ENCODE measurements at places on chromosomes 1 and 21.

- no peak for DNase-seq
These were observed 47.5 kb downstream of the YARS1 start for GRCh38 chr1:32769524-32770220.

- no peak for DNase-seq
These were observed 45.2 kb upstream of the CD101 start for GRCh38 chr1:116956378-116956777.

DNA sequence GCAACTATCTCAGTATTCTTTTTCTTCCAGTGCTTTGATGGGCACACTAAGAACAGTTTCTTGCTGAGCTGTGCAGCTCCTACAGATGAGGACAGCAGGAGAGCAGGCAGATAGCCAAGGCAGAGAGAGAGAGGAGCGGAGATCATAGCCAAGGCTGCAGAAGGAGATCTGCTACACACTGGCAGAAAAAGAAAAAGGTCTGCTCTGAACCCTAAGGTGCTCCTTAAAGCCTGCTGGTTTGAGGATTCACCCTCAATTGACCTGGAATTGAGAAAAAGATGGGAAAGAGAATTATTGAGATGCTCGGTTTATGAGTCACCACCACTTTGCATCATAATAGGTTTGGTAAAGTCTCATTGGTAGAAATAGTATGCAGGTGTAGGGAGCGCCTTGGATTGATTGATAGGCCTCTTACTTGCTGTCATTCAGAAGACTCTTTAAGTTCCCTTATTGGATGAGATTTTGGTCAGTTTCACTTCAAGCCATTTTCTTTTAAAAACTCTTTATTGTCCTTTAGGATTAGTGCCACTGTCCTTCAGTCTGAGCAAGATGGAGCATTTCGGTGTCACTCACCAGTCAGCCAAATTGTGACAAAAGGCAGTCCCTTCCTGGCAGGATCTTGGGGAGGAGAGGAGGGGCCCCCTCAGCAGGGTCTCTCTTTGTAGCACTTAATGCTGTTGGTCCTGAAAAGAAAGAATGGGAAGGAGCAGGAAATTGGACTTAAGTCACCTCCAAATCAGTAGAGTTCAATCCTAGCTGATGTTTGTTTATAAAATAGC lies 685.0 kb downstream of the ADGRL2 start:
- DNase-seq = no peak

- no peak for DNase-seq
These were observed 139.9 kb downstream of the DHRS3 start for GRCh38 chr1:12477936-12478611.

- DNase-seq = no peak
These were observed 69.4 kb downstream of the GPATCH2 start for GRCh38 chr1:217561446-217561845.

- DNase-seq = no peak
These were observed 43.5 kb downstream of the LGR6 start for GRCh38 chr1:202237052-202237451.

DNA sequence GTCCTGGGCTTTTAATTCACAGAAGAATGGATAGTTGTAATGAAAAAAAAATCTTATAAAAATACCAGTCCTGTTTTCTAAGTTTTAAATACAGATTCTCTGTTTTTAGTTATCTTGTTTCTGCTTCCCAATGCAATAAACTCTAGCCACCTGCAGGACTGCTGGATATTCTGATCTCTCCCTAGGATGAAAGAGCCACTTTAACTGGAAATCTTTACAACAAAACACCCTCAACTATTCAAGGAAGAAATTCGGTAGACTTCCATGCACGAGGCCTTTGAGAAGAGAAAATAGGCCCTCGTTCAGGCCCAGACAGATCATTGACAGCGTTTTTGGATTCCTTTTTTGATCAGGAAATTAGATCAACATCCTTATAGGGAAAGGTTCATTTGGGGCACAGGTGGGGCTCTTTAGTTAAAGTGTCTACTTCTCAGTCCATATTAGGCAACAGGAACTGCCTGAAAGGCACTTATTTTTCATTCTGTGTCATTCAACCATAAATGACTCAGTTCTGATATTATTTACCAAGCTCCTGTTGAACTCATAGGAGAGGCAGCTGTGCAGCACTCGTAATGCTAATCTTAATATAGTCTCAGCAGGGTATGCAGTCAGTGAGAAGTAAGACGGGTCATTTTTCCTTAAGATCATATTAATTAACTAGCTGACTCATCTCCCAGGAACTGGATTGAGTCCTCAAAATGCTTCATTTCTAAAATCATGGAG lies 71.1 kb upstream of the ERRFI1 start:
- DNase-seq = no peak

- no peak for DNase-seq
These were observed 9.2 kb upstream of the CHIA start for GRCh38 chr1:111281411-111281810.

DNA sequence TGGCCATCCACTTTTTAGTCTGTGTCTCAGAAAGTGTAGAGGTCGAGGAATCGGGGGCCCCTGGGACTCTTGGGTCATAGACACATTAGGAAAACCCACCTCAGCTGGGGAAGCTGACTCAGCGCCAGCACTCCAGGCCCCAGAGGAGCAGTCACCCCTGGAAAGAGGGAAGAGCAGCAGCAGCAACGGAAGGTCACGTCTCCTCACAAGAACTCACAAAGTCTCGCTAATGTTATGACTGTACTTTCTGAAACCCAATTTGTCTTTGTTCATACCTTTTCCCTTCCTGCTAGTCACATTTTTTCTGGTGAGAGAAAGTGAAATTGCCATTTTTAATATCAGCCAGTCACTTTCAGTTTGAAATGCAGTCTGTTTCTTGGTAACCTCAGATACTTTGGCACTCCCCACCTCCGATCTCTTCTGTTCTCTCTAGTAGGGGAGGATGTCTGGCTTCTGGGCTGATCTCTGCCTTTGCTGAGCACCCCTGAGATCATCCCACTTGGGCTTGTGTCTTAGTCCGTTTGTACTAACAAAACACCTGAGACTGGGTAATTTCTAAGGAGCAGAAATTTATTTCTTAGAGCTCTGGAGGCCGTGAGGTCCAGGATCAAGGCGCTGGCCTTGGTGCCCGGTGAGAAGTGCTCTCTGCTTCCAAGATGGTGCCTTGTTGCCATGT lies 6.0 kb upstream of the NLRP3 start:
- DNase-seq = no peak

GRCh38 chr1:2269922-2270259 lies 41.8 kb downstream of the SKI start:
- DNase-seq = no peak

GRCh38 chr1:195173753-195174152 lies 1434.5 kb downstream of the KCNT2 start:
- DNase-seq = no peak

DNA sequence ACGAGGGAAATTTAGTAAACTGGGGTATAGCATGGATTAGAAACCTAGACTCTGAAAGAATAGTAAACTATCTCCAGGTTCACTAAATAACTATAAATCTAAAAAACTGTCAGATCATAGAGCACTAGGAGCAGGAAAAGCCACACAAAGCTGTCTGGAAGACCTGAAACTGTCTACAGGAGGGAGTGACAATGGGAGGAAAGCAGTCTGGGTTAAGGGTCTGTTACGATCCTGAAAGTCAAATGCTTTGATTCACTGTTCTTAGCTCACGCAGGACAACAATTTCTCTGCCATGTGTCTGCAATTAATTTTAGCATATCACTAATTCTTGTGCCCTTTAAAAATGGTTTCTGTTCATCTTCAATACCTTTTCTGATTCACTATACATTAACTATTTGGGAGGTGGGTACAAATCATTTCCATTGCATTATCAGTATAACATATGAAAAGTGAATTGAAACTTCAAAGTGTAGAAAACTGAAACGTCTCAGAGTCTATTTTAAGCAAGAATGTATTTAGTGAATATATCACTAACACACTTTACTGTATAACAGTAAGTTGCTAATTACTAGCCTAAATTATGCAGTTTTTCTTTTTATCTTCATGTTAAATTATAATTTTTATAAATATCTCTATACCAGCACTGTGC lies 18.4 kb downstream of the CEP170 start:
- no peak for DNase-seq

DNA sequence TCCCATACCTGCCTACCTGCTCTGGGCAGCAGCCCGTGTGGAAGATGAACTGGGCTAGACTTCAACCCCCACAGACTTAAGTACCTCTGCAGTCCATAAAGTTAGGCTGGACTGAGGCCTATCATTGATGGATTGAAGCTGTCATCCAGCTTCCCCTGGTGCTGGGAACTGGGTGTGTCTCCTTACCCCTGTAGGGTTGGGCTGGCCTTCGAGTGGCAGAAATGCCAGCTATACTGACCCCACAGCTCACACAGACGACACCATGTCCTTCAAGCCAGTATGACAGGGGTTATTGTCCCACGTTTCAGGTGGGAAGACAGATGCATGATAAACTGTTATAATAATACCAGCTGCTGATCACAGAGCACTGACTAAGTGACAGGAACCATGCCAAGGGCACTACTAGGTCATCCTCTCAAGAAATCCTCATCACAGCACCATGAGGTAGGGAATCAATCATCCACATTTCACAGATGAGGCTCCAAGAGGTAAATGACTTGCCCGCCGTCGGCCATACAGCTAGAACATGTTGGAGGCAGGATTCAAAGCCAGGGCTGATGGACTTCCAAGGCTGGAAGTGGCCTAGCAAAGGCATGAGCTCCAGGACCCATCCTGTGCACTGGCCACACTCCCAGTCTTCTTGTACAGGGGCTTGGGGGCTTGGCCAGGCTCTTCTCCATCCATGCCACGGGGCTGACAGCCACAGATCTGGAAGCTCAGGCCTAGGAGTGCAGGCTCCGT lies at the start of gene BEST4:
BEST4 (minus strand) TSS at position 51 of the 741 bp plus-strand sequence. CDS start 465 bp downstream, outside the sequence.
- no peak for DNase-seq

DNA sequence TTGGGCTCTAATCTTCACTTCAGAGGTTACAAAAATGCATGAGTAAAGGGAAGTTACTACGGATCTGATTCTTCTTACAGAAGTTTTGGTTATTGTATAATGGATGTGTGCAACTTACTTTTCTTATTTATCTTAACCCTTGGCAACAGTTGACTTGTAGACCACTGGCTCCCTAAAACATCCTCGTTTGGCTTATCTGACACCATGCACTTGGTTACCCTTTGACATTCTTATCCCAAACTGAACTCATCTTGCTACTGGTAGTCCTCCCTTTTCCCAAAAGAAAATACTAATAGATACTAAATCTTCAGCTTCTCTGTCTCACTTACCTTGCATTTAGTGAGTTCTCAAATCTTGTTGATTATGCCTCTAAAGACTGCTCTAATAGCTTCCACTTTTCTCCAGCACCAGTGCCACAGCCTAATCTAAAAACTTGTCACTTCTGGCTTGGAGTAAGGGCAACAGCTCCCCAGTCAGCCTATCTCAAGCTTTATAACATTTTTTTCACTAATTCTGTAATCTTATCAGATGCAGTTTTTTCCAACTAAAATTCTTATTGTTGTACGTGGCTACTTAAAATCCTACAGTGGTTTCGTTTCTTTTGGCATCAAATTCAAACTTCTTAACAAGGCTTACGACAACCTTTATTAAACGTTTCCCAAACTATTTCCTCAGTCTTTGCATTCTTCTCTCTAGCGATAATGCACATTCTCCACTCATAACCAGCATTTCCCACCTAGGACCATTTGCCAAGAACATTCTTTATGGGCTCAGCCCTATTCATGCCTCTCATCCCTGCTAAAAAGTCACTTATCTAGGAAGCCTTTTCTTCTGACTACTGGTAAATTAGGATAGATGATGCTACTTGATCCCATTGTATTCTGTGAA lies 204.2 kb downstream of the KCNT2 start:
- DNase-seq = no peak

DNA sequence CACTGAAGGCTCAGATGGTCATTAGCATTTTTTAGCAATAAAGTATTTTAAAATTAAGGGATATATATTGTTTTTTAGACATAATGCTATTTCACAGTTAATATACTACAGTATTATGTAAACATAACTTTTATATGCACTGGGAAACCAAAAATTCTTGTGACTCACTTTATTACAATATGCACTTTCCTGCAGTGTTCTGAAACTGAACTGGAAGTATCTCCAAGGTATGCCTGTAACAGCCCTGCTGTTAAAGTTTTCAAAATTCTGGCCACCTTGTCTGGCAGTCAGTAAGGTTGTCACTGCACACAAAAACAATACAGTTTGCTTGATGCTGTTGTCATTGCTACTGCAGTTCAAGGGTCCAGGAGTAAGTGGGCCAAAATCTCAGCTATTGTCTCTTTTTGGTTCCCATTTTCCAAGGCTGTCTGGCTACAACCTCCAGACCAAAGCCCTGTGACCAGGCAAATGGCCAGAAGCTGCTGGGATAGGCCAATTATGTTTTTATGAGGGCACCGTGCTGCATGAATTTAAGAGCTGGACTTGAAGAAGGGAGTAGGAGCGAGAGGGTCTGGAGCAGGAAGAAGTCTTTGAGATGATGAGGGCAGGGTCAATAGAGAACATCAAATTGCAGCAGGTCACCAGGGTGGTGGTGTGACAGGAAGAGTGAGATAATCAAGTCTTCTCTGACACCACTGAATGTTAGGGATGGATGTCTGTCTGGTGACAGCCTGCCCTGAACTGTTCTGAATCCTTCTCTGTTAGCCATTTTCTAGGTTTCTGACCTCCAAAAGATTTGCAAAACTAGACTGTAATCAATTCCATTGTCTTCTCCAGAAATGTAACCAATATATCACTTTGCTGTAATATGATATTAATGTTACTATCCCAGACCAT lies 82.3 kb upstream of the CACHD1 start:
- DNase-seq = no peak

GRCh38 chr1:96362623-96363022 lies 359.0 kb upstream of the PTBP2 start:
- DNase-seq = no peak

GRCh38 chr1:69401879-69402278 lies 165.8 kb upstream of the LRRC7 start:
- DNase-seq = no peak

GRCh38 chr1:168824418-168825065 lies 95.5 kb upstream of the DPT start:
- no peak for DNase-seq

- DNase-seq = no peak
These were observed 642 bp downstream of the HCRTR1 start for GRCh38 chr1:31617916-31618746.

GRCh38 chr21:27885296-27885711 lies 918.4 kb upstream of the ADAMTS5 start:
- no peak for DNase-seq

- DNase-seq = no peak
These were observed 181.9 kb downstream of the ZSCAN20 start for GRCh38 chr1:33654267-33654834.

DNA sequence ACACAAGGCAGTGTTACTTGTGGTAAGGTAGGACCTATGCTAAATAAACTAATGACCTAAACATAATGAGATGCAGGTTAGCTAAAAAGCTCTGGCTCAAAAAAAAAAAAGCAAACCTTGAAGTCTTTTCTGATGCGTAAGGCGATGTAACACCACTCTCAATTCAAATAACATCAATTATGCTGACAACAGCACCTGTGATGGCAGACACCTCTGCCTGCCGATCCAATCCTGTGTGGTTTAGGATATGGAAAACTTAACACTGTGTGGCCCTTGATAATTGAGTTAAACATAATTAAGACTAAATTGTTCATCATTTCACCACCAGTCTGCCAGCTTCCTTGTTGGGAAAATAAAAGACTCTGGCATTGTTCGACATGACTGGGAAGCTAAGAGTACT lies 9.1 kb downstream of the RPAP2 start:
- DNase-seq = no peak

Measured in activated gamma-delta T cell (primary cell).